Stimulated activated CD4-positive, alpha-beta T cell treated with anti-CD3 and anti-CD28 coated beads, Interleukin-2, amount 100 ng/mL, for 4 hours (primary cell): ENCODE measurements at places on chromosomes 2 and 18.

- DNase-seq, result no peak
Measured at GRCh38 chr2:44706681-44707553, 234.6 kb upstream of the SIX3 start.

DNA sequence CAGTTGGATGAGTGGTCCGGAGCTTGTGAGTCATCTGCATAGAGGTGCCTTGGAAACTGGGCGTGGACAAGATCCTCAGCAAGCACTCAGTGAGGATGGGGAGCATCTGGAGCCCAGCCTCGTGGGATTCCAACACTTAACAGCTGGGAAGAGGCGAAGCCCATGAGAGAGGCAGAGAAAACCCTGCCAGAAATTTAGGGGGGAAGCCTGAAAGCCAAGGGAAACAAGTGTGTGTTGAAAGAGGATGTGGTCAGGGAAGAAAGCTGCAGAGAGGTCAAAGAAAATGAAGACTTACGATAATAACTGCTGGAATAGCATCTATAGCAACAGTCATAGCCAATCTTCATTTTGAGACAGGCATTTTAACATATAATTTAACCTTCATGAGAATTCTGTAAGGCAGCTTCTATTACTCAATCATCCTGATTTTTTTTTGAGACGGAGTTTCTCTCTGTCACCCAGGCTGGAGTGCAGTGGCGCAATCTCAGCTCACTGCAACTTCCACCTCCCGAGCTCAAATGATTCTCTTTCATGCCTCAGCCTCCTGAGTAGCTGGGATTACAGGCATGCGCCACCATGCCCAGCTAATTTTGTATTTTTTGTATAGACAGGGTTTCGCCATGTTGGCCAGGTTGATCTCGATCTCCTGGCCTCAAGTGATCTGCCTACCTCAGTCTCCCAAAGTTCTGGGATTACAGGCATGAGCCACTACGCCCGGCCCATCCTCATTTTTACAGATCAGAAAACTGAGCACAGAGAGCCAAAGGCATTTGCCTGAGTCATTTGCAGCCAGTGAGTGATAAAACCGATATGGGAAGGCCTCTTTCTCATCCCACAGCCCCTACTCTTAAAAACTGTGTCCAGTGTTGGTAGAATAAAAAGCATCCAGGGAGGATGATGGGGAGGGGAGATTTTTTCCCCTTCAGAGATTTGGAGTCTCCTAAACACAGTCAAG, 214.4 kb upstream of the EPAS1 start:
- DNase-seq, result no peak

- no peak for DNase-seq
Measured at GRCh38 chr2:170408461-170409163, 230.7 kb downstream of the MYO3B start.

- no peak for DNase-seq
Measured at GRCh38 chr18:40608226-40608625, 1346.8 kb upstream of the PIK3C3 start.

DNA sequence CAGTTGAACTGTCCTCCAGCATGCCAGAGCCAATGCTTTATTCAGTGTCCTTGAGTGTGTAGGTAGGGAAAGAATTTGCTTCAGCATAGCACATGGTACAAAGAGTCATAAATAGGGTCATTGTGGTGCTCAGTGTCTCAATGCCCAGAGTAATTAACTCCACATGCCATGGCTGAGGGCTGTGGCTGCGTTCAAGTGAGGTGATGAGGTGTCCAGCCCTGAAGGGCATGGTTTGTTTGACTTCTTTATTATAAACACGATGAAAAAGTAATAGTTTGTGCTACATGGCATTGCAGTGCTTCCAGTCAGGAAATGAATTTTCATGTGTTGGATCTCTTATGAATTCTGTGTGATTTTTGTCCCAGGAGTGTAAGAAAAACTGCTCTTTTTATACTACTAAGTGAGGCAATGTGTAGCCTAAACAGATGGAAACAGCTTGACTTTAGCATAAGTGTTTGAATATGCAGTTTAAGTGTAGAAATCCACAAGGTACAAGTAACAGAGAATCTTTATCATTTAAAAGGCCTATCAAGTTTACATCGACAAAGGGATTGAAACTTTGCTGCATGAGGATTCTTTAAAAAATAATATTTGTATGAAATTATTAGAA, 507.9 kb upstream of the CDH2 start:
- DNase-seq, result no peak

DNA sequence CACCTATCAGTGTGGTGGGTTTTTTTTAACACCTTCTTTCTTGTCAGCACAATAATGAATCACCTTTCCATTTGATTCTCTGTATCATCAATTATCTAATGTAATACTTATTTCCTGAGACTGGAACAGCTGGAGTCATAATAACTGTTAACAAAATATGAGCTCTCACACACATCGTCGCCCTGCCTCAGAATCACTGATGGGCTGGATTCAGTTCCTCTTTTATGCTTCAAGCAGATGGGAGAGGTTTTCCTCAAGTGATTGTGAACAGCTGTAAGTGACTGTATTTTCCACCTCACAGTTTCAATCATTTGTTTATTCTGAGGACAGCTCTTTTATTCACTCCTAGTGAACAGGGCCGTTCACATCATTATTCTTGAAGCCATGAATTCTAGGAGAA, 330.2 kb downstream of the DSC3 start:
- DNase-seq, result no peak

GRCh38 chr18:54260396-54261072, 8.8 kb upstream of the POLI start:
- DNase-seq, result no peak

GRCh38 chr2:190267302-190267701, 52.3 kb downstream of the HIBCH start:
- DNase-seq, result no peak

DNA sequence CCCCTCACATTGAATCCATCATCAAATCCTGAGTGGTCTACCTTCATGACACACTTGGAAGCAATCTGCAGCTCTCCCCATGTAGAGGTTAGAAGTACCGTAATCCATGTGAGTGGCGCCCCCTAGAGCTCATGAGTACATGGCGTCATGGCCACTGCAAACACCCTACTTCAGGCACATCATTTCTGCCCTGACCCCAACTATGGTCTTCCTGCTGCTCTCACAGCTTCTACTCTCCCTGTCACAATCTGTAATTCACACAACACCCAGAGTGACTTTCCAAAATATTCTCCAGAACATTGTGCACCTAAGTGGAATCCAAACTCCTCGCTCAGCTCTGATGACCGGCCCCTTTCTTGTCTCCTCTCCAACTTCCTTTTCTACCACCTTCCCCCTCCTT, 141.9 kb downstream of the ANKRD44 start:
- DNase-seq, result peak; percentile 59

DNA sequence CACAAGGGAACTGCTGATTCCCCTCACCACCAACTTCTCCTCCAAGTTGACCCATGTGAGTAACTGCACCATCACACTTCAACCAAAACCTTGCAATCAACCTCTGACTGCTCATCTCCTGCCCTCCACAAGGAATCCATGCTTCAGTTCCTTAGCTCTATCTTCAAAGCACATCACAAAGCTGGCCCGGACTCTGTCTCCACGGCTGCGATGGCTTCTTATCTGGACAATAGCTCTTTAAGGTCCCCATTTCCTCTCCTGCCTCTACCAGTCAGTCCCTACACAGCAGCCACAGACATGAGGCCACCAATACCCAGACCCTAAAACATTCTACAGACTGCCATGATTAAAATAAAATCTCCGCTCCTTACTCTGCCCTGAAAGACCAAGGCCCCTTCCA, 25.7 kb downstream of the MBOAT2 start:
- DNase-seq, result no peak

- no peak for DNase-seq
Measured at GRCh38 chr18:21602299-21602587, 1.7 kb upstream of the ESCO1 start.

DNA sequence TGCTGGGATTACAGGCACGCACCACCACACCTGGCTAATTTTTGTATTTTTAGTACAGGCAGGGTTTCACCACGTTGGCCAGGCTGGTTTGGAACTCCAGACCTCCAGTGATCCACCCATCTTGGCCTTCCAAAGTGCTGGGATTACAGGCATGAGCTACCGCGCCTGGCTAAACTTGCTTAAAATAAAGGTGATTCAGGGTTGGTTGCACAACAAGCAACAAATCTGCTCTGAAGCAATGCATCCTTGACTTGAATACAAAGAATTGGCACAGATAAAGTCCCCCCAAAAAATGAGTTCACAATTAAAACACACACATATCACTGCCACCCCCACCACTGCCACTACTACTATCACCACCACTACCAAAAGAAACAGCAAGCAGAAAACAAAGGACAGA, 34.9 kb downstream of the CCDC88A start:
- no peak for DNase-seq

DNA sequence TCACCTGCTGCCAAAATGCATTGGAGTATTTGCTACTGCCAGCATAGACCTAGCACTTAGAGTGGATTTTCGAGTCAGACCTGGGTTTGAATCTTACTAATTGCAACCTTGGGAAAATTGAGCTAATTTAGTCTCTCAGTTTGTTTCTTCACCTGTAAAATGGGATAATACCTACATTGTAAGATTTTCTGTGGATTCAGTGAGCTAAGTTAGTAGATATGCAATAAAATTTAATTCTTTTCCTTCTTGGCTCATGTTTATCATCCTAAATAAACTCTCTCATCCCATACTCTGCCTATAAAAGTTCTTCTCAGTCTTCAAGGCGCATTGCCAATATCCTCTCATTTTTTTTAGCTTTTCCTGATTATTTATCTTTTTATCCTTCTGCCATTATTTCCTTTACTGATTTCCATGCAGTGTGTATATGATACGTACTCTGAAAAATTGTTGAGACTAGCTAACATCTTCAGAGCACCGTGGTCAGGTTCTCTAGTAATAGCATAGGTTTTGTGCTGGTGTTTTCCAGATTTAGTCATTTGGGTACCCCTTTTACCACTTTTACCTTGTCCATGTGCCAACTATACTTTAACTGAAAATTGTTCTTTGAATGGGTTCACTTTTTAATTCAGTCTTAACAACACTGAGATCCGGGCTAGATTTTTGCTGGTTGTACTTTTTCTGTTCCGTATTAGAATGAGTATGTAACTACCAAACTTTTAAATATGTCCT, 7.3 kb downstream of the CEP192 start:
- DNase-seq, result no peak

DNA sequence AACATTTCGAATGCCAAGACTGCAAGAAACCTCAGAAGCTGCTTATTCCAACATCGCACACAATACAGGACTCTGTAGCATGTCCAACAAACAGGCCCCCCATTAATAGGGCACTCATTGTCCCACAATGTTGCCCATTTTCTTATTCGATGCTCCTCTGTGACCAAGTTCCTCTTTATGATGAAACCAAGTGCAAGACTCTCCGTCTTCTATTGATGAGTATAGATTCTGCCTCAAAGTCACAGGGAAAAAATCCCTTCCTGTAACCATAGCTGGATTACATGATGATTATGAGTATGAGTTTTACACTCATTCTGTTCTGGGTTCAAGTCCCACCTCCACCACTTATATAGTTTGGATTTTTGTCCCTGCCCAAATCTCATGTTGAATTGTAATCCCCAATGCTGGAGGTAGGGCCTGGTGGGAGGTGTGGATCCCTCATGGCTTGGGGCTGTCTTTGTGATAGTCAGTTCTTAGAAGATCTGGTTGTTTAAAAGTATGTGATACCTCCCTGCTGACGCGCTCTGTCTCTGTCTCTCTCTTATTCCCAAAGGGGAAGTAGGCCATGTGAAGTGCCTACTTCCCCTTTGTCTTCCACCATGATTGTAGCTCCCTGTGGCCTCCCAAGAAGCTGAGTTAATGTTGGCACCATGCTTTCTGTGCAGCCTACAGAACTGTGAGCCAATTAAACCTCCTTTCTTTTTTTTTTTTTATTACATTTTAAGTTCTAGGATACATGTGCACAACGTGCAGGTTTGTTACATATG, 148.7 kb downstream of the OSR1 start:
- DNase-seq, result no peak

GRCh38 chr2:144524118-144525009, 4.4 kb upstream of the ZEB2 start:
- DNase-seq, result no peak

DNA sequence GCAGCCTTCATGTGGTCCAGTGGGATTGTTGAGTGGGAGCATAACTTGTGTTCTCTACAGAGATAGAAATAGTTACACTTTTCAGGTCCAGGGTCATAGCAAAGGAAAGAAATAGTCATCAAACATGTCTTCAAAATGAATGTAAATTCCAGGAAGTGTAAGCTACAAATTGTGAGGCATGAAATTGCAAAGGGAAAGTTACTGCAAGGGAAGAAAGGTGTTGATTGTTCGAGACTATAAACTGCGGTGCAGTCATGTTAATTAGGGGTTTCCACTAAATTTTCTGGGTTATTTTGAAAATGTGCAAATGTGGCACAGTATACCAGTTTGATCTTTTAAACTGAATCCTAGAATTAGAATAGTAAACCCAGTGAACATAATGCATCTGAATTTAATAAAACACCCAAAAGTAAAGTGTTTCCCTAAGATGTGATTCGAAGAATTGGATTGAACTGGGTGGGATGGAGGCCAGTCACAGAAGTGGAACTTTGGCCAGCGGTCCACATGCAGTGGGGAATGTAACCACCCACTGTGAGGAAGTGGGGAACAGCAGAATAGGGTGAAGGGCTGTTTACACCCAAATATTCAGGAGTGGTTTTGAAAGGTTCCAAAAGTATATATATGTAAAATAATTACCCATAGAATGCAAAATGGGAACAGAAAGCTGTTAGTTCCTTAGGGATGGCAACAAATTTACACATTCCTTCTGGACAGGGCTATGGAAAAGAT, 126.5 kb upstream of the CCDC68 start:
- no peak for DNase-seq

DNA sequence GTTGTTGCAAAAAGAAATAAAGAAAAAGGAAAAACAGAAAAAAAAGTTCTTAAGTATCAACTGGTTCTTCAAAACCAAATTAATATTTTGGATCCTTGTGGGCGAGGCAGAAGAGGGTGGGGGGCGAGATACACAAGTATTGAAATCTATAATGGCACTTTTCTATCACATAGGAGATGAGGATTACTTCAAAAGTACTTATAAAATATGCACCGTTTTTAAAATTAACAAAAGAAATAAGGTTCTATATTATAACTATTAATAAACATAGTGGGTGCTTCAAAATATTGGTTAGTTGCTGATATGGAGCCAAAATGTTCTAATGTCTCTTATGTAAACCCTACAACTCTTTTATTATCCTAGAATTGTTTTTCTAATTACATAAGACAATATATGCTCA, 2.1 kb downstream of the FECH start:
- no peak for DNase-seq

DNA sequence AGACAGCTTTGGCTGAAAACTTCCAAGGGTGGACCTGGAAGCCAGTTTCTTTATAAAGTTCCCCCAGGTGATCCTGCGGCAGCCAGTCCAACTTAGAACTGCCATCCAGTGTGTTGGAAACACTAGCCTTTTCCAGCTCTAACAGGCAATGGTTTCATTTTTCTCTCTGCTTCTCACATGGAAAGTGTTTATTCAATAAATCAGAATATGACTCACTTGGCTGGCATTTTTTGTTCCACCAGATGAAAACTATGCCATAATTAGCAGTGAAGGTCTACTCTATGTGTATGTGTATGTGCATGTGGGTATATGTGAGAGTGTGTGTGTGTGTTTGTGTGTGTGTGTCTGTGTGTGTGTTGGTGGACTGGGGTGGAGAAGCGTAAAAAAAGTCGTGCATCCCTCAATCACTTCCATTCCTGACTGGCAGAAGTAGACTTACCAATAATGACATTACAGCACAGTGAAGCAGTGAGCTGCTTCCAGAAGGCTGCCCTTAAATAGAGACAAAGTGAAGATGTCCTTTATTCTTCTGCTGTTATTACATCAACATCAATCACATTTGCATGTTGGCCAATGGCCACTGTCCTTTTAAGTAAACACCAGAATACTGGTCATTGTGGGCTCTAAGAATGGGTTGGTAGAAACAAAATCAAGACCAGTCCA, 90.9 kb upstream of the SETBP1 start:
- no peak for DNase-seq
